Effector memory CD4-positive, alpha-beta T cell (primary cell): ENCODE measurements at places on chromosomes 5 and 9.

DNA sequence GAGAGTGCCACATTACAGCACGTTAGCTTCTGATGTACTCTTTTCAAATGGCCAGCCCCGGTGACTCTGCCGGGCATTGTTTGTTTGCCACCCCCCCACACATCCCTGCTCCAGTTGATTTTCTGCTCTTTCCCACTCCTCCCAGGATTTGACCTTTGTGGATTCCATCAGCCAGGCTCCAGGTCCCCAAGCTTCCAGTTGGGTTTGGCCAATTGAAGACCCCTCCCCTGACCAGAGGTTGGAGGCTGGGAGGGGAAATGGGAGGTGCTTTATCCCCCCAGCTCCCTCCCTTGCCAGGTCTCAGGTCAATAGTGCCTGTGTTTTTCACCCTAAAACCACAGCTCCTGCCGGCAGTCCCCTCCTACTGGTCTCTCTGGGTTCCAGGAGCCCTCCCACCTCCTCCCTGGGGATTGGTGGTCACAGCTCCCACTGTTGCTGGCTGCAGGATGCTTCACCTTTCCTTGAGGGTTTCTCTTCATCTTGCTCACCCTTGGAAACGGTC is 34.9 kb downstream of the IRF1 start:
- DNase-seq, result no peak

DNA sequence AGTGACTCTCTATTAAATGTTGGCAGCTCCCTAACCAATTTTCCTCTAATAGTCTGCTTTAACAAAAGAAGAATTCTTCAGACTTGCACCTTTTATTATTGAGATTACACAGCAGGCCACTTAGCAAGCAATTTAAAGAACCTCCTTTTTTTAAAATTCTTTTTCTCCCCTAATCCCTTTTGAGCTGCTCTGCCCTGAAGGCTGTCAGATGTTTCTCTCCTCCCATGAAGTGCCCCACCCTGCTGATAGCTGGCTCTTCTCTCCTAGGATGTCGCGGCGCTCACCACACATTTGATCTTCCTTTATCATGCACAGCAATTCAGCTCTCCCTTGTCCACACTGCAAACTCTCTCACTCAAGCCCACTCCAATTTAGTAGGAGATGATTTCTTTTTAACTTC is 1471.1 kb upstream of the ACO1 start:
- DNase-seq, result no peak

- DNase-seq, result no peak
Measured at GRCh38 chr5:37667846-37668245, 172.0 kb downstream of the GDNF start.

DNA sequence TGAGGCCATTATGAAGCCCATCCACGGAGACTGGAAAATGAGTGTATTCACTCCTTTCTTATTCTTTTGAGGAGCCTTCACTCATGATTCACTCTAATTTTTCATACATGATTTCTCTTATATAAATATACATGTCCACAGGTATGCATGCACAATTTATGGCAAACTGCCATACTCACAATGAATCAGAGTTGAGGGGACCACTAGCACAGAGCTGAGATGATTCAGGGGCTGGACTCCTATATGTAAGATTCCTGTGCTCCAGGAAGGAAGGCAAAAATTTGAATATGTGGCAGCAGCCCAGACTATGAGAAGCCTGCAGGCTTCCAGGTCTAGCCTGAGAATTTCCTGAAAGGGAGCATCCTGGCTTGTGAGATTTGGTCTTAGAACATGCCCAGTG is 484.6 kb downstream of the PRELID2 start:
- no peak for DNase-seq

- no peak for DNase-seq
Measured at GRCh38 chr9:120377268-120378159, 202.5 kb downstream of the CDK5RAP2 start.

DNA sequence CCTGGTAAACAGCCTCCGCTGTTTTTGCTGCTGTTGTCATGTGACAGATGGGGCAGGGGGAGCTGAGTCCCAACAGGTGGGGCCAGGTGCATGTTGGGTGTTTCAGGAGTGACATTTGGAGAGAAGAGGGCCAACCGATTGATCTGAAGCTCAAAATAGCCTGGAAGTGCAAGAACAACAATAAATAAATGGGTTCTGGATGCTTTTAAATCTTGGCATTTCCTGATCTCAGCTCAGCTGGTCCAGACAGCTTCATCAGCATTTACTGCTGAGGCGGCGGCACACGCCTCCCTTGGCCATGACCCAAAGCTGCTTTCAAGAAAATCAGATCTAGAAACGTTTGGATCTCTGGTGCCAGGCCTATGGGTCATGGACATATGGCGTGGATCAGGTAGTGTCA is 70.5 kb downstream of the PPARGC1B start:
- no peak for DNase-seq

DNA sequence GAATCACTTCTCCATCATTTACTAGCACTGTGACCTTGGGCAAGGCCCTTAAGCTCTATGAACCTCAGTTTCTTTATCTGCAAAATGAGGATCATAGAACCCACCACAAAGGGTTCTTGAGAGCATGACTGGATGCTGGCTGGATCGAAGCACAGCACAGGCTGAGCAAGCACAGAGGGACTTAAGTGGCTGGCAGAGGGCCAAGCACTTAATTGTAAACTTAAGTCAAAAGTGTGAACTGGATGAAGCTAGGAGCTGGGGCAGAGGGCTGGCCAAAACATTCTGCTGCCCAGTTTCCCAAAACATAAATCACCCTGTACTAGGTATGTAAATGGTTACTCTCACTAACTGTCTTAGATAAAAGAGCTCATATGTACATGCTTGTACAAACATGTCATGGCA is 112.3 kb upstream of the WWC1 start:
- no peak for DNase-seq

DNA sequence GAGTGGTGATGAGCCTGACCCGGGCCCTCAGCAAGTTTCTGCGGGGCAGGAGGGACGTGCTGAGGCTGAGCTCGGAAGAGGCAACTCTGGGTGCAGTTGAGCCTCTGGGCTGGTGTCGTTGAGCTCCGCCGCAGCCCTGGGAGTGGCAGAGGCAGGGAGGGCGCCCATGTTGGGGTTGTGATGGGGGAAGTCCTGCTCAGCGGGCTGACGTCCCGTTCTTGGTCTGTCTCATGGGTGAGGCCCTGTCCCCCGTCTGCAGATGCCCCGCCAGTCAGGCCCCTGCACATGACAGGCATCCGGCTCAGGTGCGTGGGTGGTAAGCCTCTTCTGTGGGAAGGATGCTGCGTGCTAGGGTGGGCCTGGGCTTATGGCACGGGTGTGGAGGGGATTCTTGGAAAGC is 64.3 kb downstream of the RXRA start:
- peak; percentile 74 for DNase-seq

- no peak for DNase-seq
Measured at GRCh38 chr5:179694561-179694960, 4.2 kb upstream of the CANX start.

DNA sequence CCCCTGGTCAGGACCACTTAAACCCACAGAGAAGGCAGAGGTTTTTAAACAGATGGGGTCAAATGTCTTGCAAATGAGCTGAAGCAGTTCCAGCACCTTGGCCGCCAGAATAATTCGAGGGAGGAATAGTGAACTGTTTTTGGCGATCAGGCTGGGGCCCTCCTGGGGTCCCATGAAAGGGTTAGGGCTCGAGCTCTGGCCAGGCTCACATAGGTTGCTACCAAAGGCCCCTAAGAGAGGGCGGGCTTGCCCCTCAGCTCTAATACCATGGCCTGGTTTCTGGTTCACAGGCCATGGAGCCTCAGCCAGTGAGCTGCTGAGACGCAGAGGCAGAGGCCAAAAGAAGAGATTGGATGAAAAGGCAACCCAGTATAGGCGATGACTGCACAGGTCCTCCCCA is 74.8 kb upstream of the UBTD2 start:
- DNase-seq, result no peak

- no peak for DNase-seq
Measured at GRCh38 chr5:136225796-136226195, 32.8 kb upstream of the SMIM32 start.

DNA sequence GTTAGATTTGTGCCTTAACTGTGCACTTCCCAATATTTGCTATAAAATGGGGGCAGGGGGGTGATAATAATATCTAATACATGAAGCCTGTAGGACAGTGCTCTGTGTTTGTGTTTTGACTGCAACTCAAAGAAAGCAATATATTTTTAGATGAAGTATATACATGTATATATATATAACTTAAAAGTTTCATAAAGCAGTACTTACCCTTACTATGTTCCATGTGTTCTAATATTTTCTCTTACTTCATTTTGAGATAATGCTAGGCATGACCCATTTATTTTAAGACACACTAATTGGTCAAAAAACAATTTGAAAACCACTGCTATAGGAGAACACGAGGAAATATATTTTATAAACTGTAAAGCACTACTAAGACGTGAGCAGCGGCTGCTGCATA is 2.4 kb downstream of the TRIM52 start:
- no peak for DNase-seq

DNA sequence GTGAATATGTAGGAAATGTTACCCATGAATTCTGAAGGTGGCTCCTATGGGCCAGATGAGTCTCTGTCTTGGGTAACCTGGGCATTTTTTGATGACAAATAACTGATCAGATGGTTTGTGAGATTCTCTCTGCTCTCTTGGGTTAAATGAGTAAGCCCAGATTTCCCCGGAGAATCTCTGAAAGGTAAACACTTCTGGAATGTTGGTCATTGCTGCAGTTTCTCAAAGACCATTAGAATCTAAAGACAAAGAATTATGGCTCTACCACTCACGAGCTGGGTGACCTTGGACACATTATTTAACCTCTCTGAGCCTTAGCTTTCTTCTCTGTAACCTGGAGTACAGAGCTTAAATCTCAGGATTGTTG is 191.2 kb downstream of the DAB2IP start:
- DNase-seq, result no peak

DNA sequence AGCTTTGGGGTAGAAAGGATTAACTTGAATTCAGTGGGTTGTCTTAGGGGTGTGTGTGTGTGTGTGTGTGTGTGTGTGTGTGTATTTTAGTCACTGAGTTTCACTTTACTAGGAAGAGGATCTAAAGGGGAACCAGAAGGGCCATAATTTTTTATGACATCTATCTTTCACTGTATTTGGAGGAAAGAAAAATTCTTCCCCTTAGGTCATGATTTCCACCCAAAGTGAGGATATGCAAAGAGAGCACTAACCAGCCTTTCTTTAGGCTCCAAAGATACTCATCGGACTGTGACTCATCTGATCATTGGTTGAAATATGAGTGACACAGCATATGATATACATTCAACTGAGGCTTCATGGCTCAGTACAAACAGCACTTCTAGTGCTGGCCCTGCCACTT is 75.2 kb upstream of the RASGRF2 start:
- no peak for DNase-seq

- DNase-seq, result no peak
Measured at GRCh38 chr5:42779083-42779482, 22.5 kb downstream of the CCDC152 start.

GRCh38 chr5:36949593-36949992 is 73.0 kb downstream of the NIPBL start:
- no peak for DNase-seq

- DNase-seq, result no peak
Measured at GRCh38 chr5:135085936-135086725, 52.1 kb upstream of the PITX1 start.

GRCh38 chr5:60829490-60830266 is 14.4 kb downstream of the ELOVL7 start:
- no peak for DNase-seq

- DNase-seq, result no peak
Measured at GRCh38 chr9:89720696-89721175, 115.9 kb downstream of the GADD45G start.

DNA sequence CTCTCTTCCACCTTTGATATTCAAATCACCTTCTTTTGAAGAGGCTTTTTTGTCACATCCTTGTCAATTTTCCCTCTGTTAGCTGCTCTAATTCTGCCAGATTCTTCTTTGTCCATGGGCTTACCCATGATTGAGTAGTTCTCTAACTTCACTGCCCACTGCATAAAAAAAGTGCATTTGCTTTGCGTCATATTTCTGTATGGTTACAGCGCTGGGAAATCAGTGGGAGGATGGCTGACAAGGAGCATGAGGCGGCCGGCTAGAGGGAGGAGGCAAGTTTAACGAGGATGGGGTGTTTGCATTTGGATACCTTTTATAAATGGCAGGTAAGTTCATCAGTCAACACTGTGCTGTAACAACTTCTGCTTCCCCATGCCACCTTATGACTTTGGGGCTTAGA is 116.5 kb upstream of the LHFPL2 start:
- no peak for DNase-seq

- DNase-seq, result no peak
Measured at GRCh38 chr5:156803404-156803803, 46.7 kb upstream of the PPP1R2B start.

DNA sequence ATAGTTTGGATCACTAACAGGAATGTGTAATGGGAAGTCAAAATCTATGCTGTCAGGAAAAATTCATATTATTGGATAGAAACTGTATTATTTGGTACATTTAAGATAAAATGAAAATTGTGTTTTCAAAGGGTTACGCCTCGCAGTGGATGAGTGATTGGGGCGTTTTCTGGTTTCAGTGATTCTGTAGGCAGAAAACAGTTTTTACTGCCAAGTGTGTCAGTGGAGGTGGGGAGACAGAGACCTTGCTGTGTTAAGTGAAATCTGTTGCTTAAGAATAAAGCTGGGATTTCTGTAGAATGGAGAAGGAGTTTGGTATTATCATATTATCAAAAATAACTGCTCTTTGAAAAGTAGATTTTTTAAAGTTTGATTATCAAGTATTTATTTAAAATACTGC is 69.7 kb downstream of the GHR start:
- DNase-seq, result no peak

DNA sequence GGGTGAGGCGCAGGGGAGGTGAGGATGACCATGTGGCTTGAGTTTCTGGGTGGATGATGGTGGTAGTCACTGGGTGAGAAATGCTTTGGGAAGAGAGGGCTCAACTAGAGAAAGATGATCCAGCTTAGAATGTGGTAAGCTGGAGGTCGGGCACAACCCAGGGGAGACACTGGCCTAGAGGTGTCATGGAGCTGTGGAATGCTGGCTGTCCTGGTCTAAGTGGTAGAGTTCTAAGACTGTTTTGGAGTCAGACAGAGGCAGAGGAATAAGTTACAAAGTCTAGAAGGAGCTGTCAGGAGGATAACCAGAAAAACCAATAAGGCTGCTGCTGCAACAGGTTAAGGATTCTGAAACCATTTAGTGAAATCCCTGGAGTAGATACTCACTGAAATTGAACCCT is 19.2 kb upstream of the ACSL6 start:
- DNase-seq, result no peak
